ENCODE measurements at places on chromosomes 1 and 21.

- DNase-seq = no peak
Observed at GRCh38 chr1:181806746-181807145, 254.8 kb downstream of the ZNF648 start.

DNA sequence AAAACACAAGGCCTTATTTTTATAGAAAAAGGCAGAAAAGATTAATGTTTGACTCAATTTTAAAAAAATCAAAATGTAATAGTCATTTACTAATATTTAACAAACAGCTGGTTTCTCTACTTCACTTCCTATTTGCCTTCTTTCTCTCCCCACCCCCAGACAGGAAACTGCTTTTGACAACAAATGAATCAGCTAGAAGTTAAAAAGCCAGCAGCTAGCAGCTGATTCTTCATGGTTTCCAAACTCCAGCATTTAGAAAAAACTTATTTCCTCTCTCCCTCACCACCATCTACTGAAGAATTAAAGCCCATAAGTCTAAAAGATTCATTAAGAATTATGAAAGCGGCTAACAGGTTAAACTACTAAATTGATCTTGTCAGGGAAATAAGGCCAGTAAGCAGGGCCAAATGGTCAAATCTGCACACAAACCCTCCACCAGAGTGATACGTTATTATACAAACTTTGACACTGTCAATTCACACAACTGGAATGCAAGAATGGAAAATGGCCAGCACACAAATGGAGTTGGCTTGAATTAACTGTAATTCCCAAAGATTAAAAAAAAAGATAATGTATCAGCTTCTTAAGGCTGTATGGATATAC, 4.0 kb downstream of the WDR26 start:
- no peak for DNase-seq

DNA sequence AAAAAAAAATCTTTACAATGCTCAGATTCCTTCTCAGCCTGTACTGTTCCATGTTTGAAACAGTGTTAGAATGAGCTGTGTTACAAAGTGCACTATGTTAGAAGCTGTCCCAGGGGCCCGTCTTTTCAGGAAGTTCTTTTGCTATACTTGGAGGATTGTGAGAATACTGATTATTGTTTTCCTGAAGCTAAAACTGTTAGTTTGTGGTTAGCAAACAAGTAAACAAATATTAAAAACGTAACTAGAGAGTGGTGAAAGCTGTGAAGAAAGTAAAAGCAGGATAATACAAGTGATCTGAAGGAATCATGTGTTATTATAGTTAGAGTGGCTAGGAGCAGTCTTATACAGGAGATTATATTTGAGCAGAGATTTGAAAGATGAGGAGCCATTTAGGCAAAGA, 35.6 kb downstream of the CAMSAP2 start:
- no peak for DNase-seq

- no peak for DNase-seq
Observed at GRCh38 chr1:197143276-197143675, 3.2 kb downstream of the ASPM start.

DNA sequence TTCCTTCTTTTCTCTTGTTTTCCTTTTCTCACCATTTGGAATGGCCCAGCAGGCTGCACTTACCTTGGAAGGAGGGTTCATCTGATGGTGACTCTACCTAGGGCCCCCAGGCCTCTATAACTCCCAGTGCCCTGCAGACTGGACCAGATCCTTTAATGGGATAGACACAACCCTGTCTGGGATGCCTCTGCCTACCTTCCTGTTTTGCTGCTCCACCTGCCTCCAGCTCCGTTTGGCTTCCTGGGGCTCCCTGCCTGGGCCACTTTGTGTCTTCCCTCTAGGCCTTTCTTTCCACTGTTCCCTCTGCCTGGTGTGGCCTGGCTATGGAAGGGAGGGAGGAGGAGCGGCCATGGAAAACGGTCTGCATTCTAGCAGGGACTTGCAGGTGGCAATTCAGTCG, 7.5 kb downstream of the PCSK9 start:
- no peak for DNase-seq

DNA sequence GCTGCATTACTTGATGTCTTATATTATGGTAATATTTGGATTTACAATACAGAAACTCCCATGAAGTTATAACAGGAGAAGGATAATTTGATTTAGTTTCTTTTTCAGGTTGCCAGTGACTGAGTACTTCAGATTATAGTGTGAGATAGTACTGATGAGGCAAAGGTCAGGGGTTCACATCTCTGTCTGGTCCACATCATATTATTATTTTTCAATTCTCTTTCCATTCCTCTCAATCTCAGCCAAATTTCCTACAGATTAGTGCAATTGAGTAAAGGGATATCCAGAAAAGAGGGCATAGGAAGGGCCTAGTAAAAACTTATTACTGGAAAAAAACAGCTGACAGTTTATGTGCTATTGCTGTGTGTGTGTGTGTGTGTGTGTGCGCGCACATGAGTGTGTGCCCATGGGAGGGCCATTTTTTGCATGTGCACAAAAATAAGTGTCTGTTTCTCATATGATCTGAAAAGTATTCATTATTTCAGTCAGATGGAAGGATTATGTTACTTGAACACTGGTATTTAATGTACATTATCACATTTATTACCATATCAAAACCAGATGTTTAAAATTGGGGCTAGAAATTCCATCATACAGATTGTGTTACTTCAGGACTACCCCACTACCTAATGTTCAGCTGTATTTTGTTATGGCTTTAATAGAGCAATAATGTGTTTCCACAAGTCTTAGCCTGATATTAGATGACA, 78.3 kb upstream of the KCNK2 start:
- no peak for DNase-seq

- DNase-seq = no peak
Observed at GRCh38 chr1:205369701-205370123, 13.0 kb upstream of the KLHDC8A start.

GRCh38 chr1:204773246-204773645, 87.7 kb upstream of the LRRN2 start:
- DNase-seq = no peak

DNA sequence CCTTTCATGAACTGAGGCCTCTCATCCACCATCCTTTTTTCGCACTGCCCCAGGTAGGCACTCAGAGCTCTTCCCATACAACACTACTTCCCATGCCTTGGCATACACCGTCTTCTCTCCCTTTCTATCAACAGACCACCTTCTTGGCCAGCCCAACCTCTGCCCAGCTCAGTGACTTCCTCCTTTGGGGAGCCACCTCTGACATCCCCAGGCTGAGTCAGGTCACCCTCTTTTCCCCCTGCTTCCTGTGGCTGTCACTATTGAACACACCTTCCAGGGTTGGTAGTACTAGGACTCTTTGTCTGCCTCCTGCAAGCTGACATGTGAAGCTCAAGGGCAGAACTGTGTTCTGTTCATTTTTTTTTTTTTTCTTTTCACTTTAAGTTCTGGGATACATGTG, 283.2 kb downstream of the SETD4 start:
- DNase-seq = no peak

DNA sequence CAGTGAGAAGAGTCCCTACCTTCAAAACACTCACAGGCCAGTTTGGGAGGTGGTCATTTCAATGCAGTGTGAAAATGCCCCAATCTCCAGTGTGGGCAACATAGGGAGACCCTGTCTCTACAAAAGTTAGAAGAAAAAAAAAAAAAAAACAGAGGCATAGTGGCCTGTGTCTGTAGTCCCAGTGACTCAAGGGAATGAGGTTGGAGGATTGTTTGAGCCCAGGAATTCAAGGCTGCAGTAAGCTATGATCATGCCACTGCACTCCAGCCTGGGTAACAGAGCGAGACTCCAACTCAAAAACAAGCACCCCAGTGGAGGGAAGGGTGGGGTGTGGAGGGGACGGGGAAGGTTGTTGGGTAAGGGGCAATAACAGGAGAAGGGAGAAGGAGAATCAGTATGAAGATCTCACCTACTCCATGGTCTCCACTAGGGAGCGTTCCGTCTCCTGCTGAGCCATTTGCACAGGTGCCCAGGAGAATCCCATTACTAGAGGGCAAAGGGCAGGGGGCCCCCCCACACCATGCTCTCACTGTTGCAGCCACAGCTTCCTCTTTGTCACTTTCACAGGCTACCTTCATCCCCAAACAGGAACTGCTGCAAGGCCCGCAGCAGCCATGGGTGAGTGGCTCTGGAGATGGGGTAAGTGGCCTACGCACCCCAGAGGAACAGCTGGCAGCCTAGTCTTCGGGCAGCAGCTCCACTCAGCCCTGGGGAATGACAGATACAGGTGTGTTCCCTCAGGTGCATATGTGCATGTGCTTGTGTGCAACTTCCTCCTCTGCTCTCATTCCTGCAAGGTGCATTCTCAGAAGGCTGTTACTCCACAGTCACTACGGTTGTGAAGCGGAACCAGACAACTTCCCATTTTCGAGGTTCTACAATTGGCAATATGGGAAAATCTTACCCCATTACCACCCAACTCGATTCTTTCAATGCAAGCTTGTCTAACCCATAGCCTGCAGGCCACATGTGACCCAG, 87.9 kb upstream of the LYST start:
- DNase-seq = no peak
